AG08395 (cell line): ENCODE measurements at places on chromosomes 4 and X.

DNA sequence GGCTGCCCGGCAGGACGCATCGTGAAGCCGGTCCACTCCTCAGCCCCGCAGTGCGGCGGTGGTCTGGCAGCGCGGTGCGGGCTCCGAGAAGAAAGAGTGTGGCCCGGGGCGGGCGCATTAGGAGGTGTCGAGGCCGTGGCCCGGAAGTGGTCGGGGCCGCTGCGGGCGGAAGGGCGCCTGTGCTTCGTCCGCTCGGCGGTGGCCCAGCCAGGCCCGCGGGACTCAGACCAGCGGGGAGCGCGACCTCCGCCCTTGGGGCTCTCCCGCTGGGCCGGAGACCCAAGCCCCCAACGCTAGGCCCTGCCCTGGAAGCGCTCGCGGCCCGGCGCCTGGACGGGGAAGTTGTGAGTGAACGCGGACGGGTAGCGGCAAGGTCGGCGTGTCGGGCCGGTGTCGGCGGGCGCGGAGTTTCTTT, 60.0 kb downstream of the HS3ST1 start:
- no peak for DNase-seq

DNA sequence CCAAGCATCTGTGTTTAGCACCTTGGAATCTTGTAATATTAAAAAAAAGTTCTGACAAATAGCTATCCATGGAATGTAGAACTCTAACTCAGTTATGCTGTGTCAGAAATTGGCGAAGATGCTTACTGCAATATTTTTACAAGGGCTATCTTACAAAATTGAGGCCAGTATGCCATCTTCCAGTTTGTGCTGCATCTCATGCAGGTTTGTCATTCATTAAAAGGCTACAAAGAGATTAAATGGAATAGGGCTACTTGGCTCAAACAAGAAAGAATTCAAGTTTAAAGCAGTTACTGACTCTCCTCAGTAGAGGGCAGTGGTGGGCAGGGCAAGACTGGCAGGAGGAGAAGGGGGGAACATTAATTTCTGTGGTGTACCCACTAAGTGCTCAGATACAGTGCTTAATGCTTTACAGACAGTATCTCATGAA, 66.5 kb downstream of the SHROOM4 start:
- peak; percentile 45 for DNase-seq

DNA sequence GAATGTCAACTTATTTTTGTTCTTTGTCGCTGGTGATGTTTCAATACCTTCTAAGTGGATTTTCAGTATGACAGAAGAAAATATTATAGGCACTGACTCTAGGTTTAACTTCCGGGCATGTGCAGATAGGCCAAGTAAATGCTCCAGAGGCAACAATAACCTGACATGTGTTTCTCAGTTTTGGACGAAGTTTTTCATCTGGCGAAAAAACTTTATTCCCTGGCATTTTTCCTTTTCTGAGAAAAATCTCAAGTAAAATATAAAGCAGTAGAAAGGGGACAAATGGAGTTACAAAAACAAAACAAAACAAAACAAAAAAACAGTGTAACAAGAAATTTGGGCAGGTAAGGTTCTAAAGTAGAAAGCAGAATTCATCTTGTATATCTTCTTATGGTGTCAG, 173.5 kb downstream of the ANTXR2 start:
- DNase-seq, result no peak

DNA sequence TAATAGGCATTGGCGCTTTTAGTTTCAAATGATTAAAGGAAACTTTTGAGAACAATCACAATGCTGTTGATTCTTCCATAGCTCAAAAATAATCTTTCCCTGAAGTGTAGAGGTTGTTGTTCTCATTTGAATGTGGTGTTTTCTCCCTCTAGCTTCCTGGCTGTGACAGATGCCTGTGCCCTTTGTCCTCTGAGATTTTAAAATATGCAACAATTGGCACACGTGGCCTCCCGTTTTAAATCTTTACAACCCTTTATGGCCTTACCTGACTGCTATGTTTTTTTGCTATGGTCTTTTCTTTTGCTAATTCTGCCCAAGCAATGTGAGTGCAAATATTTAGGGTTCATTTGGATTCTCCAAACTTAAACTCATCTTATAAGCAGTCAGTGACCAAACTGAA, 22.9 kb upstream of the CASK start:
- no peak for DNase-seq

DNA sequence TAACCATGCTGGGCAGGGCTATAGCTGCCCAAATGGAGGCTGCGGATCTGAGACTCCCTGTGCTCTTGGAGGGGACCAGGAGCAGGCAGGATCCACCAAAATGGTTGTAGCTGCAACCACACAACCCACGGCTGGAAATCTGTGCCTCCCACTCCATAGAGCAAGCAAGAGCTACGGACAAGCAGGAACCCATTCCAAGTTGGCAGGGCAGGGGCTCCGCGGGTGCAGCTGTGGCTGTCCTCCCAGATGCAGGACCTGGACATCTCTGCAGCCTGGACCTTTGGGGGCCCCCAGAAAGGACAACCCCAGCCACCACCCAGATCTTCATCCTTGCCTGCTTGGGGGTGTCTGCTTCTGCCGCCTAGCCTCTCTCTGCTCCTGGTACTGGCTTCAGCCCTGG, 154.1 kb upstream of the TRAM1L1 start:
- no peak for DNase-seq

DNA sequence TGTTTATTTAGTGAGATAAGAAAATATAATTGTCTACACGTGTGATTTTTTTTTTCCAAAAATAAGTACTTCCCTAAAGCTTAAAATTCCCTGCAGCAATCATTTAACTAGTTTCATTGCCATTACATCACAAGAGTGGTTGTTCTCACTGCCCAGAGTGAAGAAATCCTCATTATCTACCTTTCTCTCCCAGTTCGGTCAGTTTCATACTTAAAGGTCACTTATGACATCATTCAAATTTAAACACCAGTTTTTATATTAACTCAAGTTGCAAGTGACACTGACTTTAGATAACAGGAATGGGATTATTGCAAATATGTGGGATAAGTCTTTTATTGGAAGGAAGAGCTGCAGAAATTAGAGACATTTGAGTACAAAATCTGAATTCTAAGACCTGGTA, 1699.8 kb upstream of the IGFBP7 start:
- no peak for DNase-seq

DNA sequence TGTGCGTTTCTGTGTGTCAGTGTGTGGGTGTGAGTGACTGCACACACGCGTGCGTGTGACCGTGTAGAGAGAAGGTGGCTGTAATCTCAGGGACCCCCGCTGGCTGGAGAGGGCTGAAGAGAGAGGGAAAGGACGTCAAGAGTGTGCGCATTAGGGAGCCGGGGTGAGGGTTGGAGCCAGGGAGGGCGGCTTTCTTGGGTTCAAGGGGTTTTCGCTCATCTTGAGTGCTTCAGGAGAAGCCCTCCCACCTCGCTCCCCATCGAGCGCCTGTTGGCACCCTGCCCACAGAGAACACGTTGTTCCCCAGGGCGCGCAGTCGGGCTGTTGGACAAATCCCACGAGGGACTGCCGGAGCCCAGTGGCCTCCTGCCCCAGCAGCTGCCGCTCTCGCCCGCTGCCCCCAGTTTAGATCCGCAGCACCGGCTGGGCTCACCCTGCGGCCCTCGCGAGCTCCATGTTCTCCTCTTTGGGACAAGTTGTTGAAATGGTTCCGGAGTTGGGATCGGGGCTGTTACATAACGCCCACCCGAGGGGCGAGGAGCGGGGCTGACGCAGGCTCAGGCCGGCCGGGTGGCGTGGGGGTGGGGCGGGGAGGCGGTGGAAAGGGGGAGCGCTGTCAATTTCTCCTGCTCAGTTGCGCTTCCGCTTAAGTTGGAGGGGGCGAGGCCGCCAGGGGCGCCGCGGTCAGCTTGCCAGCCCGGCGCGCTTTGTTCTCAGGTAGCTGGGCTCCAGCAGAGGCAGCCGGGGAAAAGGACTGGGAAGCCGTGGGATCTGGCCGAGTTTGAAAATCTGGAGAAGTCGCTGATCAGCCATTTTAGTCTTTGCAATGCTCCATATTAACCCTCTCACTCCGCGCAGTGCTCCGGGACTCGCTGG, 1.6 kb downstream of the GRIA2 start:
- no peak for DNase-seq

GRCh38 chr4:77827343-77827742, 8.2 kb upstream of the CNOT6L start:
- DNase-seq, result no peak

DNA sequence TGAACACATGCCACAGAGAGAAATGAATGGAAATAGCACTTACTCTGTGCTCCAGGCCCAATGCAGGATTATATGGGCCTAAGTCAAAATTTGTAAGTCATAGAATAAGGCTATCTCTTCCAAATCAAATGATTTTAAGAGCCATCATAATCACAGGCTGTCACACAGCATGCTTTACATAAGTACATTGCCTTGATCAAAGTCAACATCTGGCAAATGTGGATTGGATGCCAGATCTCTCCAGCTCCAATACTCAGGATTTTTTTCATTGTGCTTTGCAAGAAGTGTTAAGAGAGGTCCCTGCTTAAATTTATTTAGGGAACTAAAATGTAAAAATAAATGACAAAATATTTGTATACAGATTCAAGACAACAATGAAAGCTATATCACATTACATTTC, 299.9 kb downstream of the PRDM5 start:
- DNase-seq, result no peak

- no peak for DNase-seq
Measured at GRCh38 chrX:153634236-153634635, 12.8 kb upstream of the DUSP9 start.

- DNase-seq, result no peak
Measured at GRCh38 chr4:75099321-75099720, 166.4 kb downstream of the PARM1 start.

DNA sequence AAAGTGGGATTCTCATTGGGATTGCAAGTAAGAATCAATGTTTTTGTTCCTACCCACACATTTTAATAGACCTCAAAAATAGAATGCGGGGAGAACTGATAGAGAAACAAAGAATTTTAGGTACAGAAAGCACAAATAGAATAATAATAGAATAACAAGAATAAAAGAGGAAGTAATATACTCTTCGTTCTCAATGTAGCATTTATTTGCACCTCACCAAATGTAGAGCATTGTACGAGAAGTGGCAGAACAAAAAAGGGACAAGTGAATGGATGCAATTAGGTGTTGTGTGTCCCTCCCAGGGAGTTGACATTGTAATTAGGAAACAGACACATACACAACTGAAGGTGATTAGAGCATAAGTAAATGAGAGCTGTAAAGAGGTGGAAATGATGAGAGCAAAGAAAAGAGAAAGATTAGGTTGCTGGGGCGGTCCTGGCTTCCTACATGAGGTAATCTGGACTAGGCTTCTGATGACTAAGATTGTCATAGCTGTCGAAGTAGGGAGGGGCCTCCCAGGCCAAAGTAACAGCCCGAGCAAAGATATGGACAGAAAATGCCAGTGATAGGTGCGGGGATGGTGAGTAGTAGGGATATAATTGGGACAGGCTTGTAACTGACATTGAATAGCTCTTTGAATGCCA, 10.4 kb downstream of the RAB9A start:
- DNase-seq, result peak; percentile 56

- DNase-seq, result no peak
Measured at GRCh38 chr4:32340591-32340990, 1620.4 kb downstream of the PCDH7 start.

- DNase-seq, result no peak
Measured at GRCh38 chrX:53160297-53160983, 64.6 kb downstream of the KDM5C start.

DNA sequence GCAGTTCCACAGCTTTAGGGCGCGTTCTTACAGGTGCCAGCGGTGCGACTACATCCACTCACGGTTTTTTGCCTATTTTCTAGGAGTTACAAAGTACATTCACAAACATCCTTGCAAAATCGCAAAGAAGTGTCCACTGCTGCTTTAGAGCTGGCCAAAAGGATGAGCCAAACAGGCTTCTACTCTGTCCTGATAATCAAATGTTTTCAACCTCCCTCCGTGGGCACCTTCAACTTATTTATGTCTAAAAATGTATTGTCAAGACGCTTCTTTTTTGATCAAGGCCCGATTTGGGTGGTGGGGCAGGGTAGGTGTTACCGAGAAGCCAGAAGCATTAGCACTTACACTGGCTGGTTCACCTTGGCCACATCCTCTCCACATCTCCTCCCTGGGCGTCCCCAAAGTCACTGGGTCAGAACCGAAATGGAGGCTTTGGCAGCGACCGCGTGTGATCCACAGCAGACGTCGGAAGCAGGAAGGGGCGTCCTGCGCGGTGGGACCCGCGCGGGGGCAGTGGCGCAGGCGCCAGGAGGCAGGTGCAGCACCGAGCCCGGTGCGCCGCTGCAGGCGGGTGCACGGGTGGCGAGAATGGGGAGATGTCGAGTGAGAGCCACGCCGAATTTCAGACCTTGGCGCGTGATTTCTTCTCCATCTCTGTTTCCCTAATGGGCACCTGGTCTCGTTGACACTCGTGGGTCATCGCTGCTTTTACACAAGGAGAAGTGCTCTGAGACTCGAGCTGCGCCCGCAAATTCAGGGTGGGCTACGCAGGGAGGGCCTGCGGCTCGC, 16.9 kb downstream of the NKX3-2 start:
- DNase-seq, result peak; percentile 1

GRCh38 chrX:153964105-153964504, 7.5 kb downstream of the HCFC1 start:
- DNase-seq, result no peak

GRCh38 chrX:39261446-39262147, 460.3 kb downstream of the MID1IP1 start:
- DNase-seq, result peak; percentile 55
